Hematopoietic multipotent progenitor cell (in vitro differentiated cells): ENCODE measurements at places on chromosomes 5 and 9. TPM values are rescaled to one million over a fixed set of nuclear protein-coding genes. Genes with fewer than 3 reads are reported as not detected.

Gene FAM78A
- total RNA-seq: 70.3 TPM

Gene IFNK
- not detected for total RNA-seq

Gene LCN9
- not detected for total RNA-seq

Gene NR2F1-AS1
- not detected for total RNA-seq

Gene TAF11L8
- total RNA-seq: not detected

Gene CD14
- 5.4 TPM for total RNA-seq

Gene SEPTIN8
- 5.4 TPM for total RNA-seq

- no peak for DNase-seq
These were observed 13.6 kb downstream of the LHX3 start for GRCh38 chr9:136191099-136191959.

DNA sequence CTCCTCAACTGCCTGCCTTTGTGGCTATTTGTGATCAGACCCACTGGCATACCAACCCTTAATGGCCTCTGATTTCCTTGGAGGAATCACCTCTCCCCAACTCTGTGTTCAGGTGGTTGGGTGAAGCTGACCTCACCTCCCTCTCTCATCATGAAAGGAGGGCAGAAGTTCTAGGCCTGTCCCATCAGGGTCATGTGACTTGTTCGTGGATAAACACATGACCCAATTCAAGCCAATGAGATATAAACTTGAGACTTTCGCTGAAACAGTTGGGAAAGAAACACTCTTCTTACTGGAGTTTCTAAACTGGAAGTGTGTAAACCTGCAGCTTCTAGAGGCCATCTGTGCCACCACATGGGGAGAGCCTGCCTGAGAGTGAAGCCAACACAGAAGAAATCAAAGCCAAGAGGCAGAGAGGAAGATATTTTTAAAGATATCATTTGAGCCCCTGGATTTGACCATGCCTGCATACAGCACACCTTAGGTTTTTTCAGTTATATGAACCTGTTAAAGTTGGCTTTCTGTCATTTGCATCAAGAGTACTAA lies 5.8 kb downstream of the GABBR2 start:
- DNase-seq: no peak

DNA sequence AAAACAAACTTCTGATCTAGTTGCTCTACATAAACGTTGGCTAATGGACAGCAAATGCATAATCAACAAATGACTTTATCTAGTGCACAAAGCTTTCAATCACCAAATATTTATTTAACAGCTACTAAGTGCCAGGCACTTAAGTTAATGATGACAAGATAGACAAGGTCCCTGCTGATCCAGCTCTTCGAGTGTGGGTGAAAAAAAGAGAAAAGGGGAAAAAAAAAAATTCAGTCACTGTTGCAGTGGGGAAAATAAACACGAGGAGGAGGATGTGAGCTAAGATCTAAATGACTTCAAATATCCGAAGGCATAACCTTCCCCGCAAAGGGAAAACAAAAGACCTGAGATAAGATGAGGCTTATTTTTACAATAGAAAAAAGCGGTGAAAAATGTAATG lies 9.6 kb downstream of the PSIP1 start:
- DNase-seq: no peak

DNA sequence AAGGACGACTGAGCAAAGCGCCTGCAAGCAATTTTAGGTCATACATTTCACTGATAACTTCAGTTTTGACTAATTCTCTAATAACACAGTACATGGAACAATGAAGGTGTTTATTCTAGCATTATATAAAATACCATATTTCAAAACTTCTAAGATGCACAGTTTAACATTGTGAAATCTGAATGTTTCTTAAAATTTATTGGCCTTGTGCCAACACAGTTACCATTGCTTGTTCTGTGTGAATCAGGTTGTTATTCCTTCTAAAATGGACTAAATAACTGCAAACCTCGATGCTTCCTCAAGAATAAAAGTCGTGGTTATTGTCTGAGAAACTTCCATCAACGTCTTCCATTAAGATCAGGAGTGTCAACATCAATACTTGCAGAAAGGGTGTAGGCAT lies 8.0 kb downstream of the MCC start:
- no peak for DNase-seq

DNA sequence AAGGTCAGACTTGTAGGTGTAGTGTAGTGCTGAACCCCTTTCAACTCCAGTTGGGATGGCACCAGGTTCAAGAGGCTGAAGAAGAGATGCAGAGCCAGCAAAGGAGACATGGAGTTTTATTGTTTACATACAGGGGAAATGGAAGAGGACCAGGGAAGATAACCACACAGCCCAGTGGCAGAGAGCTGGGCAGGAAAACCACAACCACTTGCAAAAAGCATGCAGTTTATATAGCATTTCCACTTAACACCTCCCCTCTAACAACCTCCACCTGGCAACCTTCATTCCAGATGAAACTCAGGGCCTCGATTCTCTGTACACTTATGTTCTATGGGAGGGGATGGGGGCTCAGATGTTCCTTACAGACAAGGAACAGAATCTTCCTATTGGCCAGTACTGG lies 56.9 kb downstream of the SNX24 start:
- DNase-seq: no peak

DNA sequence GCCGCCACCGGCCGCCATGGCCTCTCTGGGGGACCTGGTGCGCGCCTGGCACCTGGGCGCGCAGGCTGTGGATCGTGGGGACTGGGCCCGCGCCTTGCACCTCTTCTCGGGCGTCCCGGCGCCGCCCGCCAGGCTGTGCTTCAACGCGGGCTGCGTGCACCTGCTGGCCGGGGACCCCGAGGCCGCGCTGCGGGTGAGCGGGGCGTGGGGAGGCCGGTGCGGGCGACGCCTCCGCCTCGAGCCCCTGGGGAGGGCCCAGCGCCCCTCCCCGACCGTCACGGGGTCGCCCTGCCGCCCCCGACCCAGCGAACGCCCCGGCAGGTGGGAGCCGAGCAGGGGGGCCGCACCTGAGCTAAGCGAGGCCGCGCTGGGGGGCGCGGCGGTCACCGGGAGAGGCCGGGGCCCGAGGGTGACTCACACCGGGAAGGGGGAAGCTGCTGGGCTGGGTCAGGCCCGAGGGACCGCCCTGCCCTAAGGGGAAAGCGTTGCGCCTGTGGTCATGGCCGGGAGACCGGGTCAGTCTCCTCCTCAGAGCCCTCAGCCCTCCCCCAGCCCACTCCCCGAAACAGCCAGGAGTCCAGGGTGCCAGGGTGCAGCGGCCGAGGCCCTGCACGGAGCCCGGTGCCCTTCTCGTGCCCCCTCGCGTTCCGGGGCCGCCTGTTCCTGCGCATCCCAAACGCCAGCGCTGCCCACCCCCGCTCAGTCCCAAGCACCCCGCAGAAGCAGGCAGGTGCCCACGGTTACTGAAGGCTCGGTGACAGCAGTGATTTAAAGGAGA lies 510 bp downstream of the NOXA1 start:
- no peak for DNase-seq

GRCh38 chr9:130961511-130962300 lies 22.7 kb upstream of the FIBCD1 start:
- no peak for DNase-seq

- no peak for DNase-seq
These were observed 311.8 kb upstream of the DMRT1 start for GRCh38 chr9:529731-530130.

- no peak for DNase-seq
These were observed 20.0 kb downstream of the MARCHF11 start for GRCh38 chr5:16159636-16160035.

DNA sequence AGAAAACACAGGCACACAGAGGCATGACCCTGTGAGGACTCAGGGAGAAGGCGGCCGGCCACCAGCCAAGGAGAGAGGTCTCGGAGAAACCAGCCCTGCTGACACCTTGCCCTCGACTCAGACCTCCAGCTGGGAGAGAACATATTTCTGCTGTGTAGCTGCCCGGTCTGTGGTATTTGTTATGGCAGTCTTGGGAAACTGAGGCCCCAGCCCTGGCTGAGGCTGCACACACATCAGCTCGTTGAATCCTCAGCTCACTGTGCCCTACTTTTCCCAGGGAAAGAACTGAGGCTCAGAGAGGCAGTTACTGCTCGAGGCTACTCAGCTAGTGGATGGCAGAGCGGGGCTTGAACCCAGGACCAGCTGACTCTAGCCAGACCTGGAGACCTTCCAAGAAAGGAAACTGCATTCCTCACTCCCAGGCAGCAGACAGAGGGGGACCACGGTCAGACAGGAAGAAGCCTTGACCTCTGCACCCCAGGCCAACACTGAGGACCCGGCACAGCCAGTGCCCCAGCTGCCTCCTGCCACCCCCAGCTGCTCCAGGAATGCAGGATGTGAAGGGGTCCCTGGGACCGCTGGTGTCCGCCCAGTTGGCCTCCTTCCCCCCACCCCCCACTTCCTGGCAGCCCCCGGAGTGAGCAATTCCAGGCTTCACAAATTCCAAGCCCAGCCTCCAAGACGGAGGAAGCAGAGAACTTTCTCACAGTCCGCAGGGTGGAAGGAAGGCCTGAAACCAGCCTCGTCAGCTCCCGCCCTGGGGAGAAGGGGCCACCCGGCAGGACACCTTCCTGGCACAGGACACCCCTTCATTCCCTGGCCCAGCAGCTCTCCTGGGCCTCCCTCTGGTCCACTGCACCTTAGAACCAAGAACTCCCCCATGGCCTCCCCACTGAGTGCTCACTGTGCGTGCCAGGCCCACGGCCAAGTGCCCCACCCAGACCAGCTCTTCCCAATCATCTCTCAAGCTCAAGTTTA lies 69.9 kb downstream of the LRSAM1 start:
- DNase-seq: no peak

DNA sequence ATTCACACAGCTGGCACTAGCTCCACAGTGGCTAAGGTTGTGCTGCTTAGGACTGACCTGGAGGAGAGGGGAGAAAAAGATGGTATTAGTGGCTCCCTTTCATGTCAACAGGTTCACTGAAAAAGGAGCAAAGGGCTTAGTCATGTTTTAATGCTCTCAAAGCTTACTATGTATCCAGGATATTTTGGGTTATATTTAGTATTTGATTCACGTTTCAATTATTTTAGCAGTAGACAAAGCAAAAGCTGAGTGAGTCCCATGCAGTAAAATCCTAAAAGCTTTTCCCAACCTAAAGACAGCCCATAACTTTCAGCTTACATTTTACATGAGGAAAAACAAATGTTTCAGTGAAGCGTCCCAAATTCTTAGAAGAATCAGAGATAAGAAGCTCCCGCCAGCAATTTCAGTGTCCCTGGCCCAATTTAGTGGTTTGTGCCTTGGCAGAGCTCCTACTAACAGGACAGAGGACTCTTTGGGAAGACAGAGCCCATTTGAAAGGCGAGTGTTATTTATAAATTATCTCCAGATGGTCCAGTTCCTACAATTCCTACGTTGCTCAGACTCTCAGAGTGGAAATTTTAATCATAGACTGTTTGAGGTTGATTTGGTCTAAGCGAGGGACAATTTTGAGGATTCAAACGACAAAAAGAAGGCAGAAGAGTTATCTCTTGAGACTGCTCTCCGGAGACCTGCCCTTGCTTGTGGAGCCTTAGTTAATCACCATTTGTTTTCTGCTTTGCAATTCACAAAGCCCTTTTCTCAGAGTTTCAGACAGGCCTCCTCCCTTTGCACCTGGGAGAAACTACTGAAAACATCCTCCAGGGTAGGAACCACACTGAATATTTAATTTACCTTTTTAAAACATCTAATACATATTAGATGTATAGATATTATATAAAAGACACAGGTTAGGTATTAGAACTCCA lies 225.0 kb upstream of the ANKRD55 start:
- no peak for DNase-seq
